CD8-positive, alpha-beta T cell (primary cell): ENCODE measurements at places on chromosomes 16 and 17.

DNA sequence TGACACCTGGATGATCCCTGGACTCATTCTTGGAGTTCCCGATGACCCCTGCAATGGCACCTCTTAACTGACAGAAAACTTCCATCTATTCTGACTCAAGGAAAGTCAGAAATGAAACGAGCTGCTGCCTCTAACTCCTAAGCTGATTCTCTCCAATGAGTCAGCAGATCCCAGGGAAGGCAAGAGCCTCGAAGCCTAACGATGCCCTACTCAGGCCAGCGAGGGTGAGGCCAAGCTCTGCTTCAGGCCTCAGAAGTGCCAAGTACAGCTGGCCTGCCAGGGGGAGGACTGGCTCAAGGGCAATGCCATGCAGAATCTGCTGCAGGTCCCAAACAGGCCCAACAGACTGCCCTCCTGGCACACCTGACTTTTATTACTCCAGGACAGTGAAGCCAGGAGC, 36.3 kb downstream of the PLXDC1 start:
- DNase-seq: no peak

- DNase-seq: no peak
Measured at GRCh38 chr16:89154390-89155183, 17.0 kb upstream of the CDH15 start.

- DNase-seq: no peak
Measured at GRCh38 chr16:78720416-78720815, 621.0 kb downstream of the WWOX start.

GRCh38 chr16:50301626-50302471, 35.5 kb downstream of the ADCY7 start:
- no peak for DNase-seq

DNA sequence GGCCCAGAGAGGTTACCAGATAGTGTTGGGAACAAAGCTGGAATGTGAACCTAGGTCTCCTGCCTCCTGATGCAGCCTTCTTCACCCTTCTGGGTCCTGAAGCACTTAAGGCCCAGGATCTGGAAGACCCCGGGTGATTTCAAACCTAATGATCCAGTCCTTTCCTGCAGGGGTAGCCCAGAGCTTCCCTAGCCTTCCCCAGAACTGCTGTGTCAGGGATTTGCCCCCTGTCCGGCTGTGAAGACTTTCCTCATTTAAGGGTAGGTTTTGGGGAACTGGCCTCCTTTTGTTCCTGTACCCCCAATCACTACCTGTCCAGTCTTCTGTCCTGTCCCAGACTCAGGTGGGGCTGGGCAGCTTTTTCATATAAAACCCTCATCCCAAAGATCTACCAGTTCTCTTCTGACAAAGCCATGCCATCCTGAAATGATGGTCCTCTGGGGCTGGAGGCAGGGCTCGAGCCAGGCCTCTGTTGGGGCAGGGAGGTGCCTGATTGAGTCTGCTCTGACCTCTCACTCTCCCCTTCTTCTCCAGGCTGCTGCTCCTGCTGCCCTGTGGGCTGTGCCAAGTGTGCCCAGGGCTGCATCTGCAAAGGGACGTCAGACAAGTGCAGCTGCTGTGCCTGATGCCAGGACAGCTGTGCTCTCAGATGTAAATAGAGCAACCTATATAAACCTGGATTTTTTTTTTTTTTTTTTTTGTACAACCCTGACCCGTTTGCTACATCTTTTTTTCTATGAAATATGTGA, 1.3 kb downstream of the MT1X start:
- no peak for DNase-seq

GRCh38 chr16:89161763-89162713, 9.5 kb upstream of the CDH15 start:
- no peak for DNase-seq

GRCh38 chr16:51097729-51098128, 53.3 kb downstream of the SALL1 start:
- no peak for DNase-seq

DNA sequence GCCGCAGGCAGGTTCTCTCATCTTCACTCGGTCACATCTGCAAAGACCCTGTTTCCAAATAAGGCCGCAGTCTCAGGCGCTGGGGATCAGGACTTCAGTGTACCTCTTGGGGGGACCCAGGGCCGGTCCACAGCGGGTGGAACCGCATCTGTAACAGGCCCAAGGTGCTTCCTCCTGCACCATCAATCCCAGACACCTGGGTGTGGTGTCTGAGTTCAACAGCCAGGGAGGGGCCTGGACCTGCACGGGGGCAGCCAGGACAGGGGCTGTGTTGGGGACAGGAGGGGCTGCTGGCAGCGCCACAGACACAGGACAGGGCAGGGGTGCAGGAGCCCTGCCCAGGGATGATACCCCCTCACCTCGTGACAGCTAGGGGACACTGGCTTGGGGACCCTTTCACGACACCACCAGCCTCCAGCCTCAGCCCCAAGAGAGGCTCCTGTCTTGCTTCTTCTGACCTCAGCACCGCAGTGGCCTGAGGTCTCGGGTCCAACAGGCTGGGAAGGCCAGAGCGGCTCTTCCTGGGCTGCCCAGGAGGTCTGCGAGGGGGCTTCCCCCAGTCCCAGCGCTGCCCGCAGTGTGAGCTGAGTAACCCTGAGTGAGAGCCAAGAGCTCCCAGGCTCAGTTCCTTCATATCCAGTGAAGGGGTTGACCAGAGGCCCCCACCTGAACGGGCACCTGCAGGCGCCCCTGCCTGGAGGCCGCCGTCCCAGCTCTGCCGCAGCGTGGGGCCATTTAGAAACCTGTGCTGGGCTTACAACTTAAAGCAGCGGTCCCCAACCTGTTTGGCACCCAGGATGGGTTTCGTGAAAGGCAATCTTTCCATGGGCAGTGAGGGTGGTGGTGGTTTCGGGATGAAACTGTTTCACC, 30.7 kb upstream of the BAHCC1 start:
- no peak for DNase-seq

- no peak for DNase-seq
Measured at GRCh38 chr16:77788181-77789084, at the start of gene VAT1L. VAT1L (plus strand) TSS chr16:77788564; CDS start chr16:77788683, 119 bp downstream.

- no peak for DNase-seq
Measured at GRCh38 chr17:3335876-3336275, 37.7 kb upstream of the OR3A1 start.

- DNase-seq: no peak
Measured at GRCh38 chr17:41532947-41533570, 5.0 kb upstream of the KRT19 start.

DNA sequence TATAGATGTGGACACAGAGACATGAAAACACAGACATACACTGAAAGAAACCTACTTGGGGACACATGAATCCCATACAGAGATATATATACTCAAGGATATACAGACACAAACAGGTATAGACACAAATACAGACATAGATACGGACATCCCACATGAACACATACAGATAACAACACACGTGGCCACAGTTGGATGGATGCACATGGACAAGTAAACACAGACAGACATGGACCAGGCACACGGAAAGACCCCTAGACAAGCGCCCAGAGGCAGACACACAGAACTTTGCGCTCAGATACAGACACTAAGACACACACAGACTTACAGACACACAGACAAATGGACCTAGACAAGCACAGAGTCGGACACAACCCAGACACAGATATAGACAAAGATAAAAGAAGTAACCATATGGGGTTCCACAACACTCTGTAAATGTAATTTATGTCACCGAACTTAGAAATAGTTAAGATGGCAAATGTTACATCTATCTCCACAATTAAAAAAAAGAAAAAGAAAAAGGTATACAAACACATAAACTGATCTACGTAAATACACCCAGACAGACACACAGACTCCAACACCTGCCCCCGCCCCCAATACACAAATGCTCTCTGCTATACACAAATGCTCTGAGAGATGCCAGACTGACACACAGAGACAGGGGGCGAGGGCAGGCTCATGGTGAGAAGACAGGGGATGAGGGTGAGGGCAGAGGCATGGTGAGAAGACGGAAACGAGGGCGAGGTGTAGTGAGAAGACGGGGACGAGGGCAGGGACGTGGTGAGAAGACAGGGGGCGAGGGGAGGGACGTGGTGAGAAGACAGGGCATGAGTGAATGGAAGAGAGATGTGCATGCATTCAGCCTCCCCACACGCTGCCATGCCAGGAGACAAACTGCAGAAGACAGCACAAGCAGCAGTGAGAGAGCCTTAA, 118.3 kb downstream of the SMG6 start:
- no peak for DNase-seq
